Activated CD4-positive, alpha-beta T cell treated with anti-CD3 and anti-CD28 coated beads, Interleukin-10, Interleukin-2, amounts not matched to agents 100 ng/mL and 50 ng/mL, durations not matched to agents 16 hours and 8 hours (primary cell): ENCODE measurements at places on chromosomes 6 and 20.

- DNase-seq = no peak
Observed at GRCh38 chr20:1003920-1004697, 2.0 kb upstream of the RSPO4 start.

- no peak for DNase-seq
Observed at GRCh38 chr6:33316603-33317418, 733 bp downstream of the ZBTB22 start.

- no peak for DNase-seq
Observed at GRCh38 chr6:74671558-74672025, 534.3 kb downstream of the COL12A1 start.

DNA sequence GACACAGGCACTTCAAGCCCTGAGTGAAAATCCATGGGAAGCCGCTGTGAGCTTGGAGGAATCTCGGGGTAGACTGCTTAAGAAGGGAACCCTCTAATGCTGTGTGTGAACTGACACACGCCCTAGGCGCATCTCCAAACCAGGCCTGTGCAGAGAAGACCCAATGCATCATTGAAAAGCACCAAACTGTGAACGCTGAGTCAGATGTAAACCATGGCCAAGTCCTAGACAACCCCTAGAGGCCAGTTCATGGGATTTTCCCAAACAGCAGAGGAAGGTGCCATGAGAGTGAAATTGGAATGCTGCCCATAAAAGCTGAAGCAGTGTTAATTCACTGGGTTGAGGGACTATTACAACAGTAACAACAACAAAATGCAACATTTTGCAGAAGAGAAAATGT lies 296.5 kb downstream of the SMOC2 start:
- no peak for DNase-seq

DNA sequence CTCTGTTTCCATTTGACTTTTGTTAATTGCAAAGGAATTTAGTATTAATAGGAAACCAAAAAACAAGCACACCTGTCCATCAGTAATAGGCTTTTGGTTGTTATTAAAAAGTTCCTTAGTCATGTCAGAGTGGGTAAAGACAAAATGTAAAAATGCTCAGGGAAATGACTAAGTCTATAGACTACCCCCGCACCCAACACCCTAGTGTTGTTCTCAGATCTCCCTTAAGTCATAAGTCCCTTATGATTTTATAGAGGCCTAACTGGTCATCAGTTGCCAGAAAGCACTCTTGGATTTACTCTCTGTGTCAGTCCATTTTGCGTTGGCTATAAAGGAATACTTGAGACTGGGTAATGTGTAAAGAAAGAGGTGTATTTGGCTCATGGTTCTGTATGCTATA lies 52.8 kb downstream of the MAP3K4 start:
- no peak for DNase-seq

GRCh38 chr20:51772236-51772635 lies 4.0 kb upstream of the ATP9A start:
- no peak for DNase-seq

DNA sequence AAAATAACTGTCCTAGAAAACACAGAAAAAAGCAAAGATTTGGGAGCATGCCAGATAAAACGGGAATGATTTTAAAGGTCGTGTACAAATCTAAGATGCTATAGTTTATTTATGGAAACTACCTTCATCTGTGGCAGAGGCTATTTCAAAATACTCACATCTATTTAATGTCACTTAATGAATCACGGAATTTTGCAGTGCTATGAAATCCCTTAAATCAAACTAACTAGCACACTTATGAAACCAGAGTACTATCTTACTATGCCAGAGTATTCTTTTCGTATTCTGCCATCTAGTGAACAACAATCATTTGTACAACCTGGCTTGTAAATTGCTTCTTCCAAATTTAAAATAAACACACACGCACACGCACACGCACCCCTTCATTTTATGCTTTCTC lies 77.9 kb upstream of the BMP5 start:
- DNase-seq = no peak

DNA sequence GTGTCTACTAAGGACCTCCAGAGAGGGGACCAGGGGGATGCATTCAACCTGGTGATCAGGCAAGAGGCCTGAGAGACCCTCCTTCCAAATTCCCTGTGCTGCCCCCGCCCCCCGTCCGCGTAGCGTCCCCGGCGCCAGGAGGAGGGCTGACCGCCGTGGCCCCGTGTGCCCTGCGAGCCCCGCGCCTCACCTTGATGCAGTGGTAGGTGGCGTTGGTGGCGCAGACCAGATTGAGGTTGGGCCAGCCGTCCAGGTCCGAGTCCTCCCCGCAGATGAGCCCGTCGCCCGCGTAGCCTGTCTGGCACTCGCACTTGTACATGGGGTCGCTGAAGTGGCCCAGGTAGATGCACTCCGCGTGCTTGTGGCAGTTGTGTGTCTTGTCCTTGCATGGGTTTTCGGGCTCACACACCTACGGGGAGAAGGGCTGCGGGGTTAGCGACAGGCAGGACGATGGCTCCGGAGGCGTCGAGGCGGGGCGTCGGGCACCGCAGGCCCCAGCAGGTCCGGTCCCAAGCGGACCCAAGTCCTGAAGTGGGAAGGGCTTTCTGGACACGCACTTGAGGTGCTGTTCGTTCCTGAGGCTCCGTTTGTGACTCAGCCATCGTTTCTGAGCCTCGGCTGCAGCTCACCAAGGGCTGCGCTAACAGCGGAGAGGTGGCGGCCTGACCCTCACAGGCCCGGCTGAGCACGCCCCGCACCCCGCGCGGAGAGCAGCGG lies 21.7 kb downstream of the THBS2 start:
- no peak for DNase-seq

- DNase-seq = no peak
Observed at GRCh38 chr6:10451828-10452509, 37.1 kb upstream of the TFAP2A start.

DNA sequence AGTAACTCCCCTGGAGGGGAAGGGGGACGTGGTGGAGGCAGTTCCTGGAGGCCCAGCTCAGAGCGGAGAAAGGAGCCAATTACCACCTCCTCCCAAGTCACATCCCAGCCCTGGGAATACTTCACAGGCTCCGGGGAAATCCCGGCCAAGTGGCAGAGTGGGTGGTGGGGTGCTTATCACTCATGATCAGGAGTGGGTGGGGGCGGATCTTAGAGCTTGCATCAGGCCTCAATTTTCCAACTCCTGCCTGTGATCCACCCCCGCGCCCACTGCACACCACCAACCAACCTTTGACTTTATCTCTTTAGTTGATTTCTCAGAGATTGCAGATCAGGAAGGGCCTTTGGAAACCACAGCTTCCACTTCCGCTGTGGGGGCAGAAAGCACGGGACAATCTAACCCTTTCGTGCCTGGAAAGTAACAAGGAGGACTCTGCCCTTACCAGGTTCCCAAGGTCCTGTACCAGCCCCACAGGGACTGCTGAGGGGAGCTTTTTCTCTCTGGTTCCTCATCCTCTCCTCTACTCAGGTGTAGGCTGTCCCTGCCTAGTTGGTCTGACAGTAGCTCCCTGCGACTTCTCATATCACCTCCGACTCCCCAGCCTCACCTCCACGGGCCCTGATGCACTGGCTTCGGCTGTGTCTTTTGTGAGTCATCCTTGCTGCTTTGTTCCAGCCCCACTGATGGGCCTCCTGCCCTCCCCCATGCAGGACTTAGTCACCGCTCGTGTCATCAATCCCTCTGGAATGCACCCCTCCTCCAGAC lies 24.9 kb upstream of the IER3 start:
- peak; percentile 87 for DNase-seq

GRCh38 chr6:149484733-149485700 lies at the start of gene ZC3H12D:
Gene ZC3H12D, minus strand, starts transcription at chr6:149485014. Its CDS starts 10,471 bp downstream, at chr6:149474543.
- DNase-seq = peak; percentile 92

GRCh38 chr20:39282619-39283092 lies 320.5 kb downstream of the DHX35 start:
- DNase-seq = no peak

DNA sequence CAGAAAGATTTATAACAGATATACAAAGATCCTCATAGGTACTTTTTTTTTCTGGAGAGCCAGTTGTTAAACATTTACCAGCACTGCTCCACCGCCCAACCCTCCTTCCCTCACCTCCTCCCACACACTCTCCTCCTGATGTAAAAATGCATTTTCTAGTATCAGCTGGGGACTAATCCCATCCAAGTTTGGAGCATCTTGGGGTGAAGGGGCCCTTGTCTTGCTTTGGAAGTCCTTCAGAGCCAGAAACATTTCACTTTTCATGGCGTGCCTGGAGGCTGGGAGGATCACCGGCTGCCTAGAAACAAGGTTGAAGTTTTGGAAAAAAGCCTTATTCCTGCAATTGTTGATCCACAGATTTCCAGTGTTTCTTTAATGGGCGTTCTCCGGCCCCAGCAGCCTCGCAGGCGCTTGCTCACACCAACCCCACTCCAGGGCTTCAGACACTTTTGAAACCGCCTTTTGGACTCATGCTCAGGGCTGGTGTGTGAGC lies 165.1 kb upstream of the AFDN start:
- DNase-seq = no peak

DNA sequence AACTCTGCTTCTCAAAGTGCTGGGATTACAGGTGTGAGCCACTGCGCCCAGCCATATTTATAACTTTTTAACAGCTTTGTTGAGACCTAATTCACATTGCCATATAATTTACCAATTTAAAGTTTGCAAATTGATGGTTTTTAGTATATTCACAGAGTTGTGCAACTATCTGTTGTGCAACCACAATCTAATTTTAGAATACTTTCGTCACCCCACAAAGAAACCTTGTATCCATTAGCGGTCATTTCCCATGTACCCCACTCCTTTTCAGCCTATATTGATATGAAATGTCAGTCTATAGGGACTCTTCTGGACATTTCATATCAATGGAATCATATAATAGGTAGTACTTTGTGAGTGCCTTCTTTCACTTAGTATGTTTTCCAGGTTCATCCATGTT lies 55.8 kb downstream of the FOXO3 start:
- DNase-seq = no peak

GRCh38 chr20:37095599-37096414 lies at the start of gene RBL1:
Gene RBL1, minus strand, starts transcription at chr20:37095997. Its CDS starts 69 bp downstream, at chr20:37095928.
- peak; percentile 93 for DNase-seq

GRCh38 chr6:41957117-41957516 lies 15.5 kb upstream of the CCND3 start:
- DNase-seq = no peak

GRCh38 chr6:106849676-106850332 lies 124.7 kb downstream of the CD24 start:
- no peak for DNase-seq

- no peak for DNase-seq
Observed at GRCh38 chr6:50913105-50913770, 94.6 kb downstream of the TFAP2B start.

- no peak for DNase-seq
Observed at GRCh38 chr6:31139599-31139998, 733 bp upstream of the PSORS1C2 start.

DNA sequence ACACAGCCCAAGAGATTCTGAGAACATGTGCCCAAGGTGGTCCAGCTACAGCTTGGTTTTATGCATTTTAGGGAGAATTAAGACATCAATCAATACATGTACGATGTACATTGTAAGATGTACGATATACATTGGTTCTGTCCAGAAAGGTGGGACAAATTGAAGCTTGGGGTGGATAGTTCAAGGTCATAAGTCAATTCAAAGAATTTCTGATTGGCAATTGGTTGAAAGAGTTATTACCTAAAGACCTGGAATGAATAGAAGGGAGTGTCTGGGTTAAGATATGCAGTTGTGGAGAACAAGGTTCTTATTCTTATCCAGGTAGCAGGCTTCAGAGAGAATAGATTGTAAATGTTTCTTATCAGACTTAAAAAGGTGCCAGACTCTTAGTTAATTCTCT lies 31.8 kb upstream of the LCA5 start:
- no peak for DNase-seq

- peak; percentile 90 for DNase-seq
Observed at GRCh38 chr6:14732844-14733757, 512.8 kb upstream of the JARID2 start.

- no peak for DNase-seq
Observed at GRCh38 chr6:21309807-21310221, 283.7 kb upstream of the SOX4 start.

DNA sequence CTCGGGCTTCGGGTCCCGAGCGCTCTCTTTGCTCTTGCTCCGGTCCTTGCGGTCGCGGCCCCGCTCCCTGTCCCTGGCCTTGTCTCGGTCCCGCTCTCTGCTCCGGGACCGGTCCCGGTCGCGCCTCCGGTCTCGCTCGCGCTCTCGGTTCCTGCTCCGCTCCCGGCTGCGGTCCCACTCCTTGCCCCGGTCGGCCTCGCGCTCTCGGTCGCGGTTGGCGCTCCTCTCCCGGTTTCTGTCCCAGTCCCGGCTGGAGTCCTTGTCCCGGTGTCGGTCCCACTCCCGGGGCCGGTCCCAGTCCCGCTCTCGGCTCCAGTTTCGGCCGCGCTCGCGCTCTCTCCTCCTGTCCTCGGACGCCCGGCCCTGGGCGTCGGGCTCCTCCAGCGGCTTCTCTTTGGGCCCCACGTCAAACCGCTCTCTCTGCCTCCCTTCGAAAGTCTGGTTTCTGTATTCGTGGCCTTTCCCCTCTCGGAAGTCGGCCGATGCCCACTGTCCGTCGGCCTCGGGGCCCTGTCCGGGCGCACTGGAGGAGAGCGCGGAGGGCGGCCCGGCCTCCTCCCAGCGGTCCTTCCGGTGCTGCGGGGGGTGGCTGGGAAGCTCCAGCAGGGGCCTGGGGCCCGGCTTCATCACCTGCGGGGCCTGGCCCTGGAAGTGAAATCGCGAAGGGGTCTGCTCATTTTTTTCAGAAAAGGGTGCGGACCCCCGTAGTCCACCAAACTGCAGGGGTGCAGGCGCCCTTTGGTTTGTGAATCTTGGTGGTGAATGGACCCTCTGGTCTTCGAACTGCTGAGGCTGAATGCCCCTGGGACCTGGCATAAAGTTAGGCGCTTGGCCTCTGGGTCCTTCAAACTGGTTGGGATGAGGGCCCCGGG lies 17.9 kb upstream of the TCFL5 start:
- no peak for DNase-seq

DNA sequence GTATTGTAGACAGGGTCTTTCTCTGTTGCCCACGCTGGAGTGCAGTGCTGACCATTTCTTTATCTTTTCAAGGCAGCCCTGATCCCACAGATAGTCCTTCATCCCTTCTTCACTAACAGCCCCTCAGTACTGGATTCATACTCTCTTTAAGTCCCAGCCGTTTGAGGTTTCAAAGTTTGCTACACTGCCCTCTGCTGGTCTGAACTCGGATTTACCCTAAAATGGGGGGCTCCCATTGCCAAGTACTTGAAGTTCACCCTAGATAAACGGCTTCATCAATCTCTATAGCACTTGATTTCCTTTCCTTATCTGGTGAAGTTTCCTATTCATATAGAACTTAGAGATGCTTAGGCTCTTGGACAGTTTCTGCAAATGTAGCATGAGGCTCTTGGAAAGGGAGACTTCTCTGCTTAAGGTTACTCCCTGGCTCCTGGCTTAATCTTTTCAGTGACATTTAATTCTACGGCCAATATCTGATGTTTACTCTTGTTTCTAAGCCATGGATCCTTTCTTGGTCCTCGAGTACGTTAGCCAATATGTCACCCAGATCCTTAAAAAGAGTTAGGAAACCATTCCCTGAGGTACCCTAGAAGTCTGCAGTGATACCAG lies 21.4 kb upstream of the PREP start:
- peak; percentile 62 for DNase-seq
